Anterior cingulate cortex (tissue), 58 donors: ENCODE measurements at places on chromosomes 5 and 9.

DNA sequence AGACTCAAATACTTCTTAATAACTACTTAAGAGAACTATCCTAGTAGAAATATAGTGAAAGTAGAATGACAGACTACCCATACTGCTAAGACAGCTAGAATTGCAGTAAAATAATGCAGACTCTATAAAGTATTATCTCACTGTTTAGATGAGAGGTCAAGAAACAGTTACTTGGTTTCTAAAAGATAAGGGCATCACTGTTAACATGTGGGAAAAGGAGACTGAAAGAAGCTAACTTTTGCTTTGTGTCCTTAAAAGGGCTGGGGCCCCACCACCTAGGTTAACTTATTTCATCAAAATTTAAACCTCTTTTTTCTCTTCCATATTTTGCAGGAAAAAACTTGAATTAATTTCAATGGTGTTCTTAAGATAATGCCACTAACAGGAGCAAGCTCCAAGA is 204.3 kb downstream of the CNTLN start:
- no peak for DNase-seq

DNA sequence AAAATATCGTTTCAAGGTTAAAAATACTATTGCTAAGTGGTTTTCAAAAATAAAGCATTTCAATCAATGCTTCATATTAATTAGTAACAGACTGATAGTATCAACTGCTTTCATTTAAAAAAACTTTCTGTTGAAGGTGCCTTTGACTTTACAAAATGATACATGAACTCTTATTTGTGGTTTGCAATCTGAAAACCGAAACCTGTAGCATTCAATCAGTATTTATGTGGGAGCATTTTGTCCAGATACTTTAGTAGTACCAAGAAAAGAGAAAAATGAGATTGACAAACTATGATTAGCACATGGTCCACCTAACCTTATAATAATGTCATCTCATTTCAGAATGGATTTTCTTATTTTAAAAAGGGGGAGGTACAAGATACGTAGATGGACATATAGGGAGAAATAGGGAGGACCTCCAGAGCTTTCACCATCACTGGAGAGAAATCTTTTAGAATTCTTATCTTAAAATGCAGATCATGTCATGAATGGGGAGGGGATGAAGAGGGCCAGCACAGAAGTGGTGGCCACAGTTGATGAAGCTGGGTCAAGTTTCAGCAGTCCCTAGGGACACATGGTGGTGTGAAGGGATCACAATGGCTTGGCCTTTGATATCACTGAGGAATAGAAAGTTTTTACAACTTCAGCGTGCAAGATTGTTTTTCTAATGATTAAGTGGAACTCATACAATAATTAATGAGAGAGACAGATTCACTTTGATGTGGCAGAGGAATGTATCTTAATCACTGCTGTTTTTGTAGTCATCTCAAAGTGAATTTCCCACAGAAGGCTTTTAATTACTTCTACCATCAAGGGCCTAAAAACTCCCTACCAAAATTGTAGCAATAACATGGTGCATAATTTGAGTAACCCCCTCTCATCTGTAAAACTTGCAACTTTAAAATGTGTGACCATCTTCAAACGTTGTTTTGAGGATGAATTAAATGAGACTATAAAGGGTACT is 322.3 kb upstream of the EDIL3 start:
- DNase-seq = no peak

DNA sequence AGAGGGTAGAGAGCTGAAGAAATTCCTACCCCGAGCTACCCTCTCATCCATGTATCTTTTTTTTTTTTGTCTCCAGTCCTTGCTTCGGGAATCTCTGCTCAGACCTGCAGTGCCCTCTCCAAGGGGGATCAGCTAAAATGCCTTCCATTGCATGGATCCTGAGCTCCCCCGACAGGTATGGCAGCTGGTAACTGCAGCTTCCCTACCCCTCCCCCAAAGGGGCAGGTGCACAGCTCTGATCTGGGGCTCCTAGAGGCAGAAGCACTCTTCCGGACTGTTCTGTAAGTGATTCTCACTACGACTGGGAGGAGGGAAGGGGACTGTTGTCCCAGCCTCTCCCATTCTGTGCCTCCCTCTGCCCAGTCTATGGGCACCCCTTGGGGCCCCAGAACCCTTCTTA is 169.6 kb downstream of the MELK start:
- no peak for DNase-seq

GRCh38 chr5:114319821-114320220 is 42.0 kb upstream of the KCNN2 start:
- DNase-seq = no peak

DNA sequence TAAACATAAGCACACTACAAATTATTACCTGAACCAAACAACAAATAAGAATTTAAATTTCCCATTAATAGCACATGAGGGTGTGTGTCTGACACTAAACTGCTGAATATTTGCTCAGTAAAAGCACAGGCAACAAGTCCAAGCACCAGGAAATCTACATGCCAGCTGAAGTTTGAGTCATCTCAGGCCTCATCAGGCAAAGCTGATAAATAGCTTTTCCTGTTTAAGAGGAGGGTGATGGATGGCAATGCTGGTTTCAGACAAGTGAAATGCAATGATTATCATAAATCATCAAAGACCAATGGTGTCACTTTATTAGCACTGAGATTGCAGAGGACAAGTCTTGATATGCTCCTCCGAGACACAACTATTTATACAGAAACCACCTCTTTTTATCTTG is 1668.0 kb upstream of the C9orf72 start:
- no peak for DNase-seq

- DNase-seq = no peak
Observed at GRCh38 chr5:124370601-124371000, 375.8 kb downstream of the ZNF608 start.

GRCh38 chr9:99803694-99804093 is 18.0 kb upstream of the NR4A3 start:
- no peak for DNase-seq

- DNase-seq = peak; percentile 44
Observed at GRCh38 chr5:170225326-170226128, 7.3 kb upstream of the C5orf58 start.

DNA sequence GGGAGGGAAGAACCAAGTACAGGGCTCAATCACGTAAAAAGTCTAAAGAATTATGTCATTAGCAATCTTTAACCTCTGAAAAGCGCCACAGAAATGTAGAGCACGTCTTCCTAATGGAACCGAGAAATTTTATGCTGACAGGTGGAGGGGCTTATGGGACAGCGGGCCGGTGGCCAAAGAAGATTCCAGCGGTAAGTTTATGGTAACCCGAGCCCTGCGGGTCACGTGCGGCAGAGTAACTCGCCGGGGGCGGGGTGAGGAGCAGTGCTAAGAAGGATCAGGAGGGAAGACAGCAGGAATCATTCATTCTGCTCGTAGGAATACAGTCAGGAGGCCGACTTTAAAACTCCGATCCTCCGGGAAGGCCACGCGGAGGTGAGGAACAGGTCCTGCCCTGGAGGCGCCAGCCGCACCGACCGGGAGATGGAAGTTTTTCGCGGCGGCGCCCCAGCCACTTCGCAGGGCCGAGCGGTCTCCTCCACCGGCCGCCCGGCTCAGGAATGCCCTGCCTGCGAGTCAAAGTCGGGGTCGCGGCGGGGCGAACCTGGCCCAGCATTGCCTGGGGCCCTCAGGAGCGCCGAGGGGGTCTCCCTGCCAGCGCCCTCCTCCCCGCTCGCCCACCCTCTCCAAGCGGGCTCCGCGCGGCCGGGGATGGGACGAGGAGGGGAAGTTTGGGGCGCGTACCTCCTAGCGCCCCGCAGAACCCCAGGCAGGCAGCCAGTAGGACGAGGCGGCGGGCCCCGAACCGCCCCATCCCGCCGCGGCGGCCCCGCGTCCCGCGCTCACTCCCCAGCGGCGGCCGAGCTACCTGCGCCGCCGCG is 101.8 kb downstream of the ESM1 start:
- no peak for DNase-seq

DNA sequence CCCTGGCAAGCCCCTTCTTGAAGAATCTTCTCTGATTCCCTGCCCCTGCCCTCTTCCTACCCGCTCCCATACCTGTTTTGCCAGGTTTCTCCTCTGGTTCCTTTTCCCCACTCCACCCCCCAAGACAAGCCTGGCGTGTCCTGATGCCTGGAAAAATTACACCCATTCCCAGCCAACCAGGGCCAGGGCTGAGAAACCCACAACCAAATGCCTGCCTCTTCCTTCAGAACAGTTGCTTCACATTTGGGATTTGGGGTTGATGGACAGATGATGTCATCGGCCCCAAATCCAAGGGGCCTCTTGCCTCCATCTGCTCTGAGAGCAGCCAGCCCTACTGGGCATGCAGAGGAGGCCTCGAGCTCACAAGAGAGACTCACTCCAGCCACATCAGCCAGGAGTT is 8.8 kb upstream of the NEK6 start:
- DNase-seq = no peak

DNA sequence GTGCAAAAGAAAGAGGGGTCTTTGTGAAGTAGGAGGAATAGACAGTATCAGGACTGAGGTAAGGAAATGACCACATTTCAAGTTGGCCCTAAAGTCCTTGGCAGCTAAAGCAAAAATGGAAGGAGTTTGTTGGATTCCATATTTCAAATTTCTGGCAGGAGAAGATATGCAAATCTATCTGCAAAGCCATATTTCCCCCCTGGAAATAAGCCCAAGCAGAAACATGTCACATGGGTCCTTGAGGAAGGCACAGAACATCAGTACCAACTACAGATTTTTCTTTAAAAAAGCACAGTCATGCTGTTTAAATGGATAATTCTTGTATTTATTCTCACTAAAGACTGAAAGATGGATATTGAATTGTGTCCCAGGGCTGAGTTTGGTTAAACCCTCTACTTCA is 323.0 kb downstream of the TRIM32 start:
- DNase-seq = no peak

DNA sequence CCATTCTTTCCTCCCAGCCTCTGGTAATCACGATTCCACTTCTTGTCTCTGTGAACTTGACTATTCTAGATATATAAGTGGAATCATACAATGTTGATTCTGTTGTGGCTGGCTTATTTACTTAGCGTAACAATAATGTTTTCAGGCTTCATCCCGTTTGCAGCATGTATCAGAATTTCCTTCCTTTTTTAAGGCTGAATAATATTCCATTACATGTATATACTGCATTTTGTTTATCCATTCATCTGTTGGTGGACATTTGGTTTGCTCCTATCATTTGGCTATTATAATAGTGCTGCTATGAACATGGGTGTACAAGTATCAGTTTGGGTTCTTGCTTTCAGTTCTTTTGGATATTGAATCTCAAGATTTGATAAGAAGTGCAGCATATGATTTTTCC is 239.7 kb upstream of the ZNF608 start:
- no peak for DNase-seq

GRCh38 chr9:108780942-108781734 is 74.6 kb downstream of the ACTL7B start:
- DNase-seq = no peak
